NCI-H1417 (cell line): ENCODE measurements at places on chromosomes 11 and 22.

GRCh38 chr22:45112136-45112879 lies 51.4 kb upstream of the NUP50 start:
- DNase-seq, result no peak

DNA sequence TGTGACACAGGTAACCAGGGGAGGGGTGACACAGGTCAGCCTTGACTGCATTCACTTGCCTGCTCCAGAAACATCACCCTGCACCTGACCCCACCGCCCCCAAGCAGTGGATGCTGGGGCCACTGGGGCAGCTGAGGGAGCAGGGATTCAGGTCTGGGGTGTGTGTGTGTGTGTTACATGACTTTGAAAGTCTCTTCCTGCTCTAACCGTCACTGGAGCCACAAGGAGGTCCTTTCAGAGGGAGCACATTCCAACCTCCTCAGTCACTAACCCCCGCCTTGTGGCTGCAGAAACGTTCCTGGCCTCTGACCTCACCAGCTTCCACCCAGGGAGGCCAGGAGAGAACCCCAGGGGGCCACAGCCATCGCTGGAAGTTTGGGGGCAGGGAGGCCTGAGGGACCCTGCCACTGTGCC lies 2.9 kb upstream of the FOSL1 start:
- DNase-seq, result no peak

DNA sequence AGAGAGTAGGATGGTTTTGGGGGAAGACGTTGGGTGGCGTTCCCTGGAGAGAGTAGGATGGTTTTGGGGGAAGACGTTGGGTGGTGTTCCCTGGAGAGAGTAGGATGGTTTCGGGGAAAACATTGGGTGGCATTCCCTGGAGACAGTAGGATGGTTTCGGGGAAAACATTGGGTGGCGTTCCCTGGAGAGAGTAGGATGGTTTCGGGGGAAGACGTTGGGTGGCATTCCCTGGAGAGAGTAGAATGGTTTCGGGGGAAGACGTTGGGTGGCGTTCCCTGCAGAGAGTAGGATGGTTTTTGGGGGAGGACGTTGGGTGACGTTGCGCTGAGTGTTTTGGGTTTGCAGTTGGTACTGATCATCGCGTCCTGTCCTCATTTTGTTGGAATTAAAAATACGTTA lies 28.2 kb downstream of the IGHMBP2 start:
- DNase-seq, result no peak

DNA sequence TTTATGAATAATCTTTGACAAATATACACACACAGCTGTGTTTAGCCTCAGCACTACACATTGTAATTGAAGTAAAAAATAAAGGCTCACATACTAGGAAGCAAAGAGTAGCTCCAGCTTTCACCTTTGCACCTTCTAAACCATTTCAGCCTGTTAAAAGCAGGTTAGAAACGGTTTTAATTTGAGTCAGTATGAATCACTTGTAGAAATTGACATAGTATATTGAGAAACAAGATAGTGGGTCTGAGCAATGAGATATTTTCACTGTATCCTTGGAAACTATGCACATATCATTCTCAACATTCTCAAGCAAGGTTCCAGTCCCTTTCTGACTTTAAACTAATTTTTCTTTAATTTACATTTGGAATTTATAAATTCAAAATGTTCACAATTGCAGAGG lies 380.3 kb downstream of the AASDHPPT start:
- DNase-seq, result no peak

DNA sequence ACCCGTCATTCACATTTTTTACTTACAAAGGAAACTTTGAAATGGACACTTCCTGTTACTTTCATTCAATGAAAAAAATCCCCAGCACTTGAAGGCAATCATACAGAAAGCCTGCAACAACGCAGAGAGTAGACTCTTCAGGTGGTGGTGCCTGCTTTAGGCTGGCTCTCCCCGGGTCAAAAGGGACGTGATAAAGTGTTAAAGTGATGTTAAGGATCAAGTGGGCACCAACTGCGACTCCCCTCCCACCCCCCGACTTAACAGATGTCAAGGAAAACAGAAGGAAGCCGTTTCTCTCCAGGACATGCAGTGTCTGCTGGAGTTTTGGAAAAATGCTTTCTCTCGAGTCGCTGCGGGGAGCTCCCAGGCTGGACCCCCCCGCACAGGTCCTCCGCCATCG lies 414 bp upstream of the PNPLA3 start:
- DNase-seq, result no peak

GRCh38 chr11:8011981-8012444 lies 24.9 kb downstream of the EIF3F start:
- no peak for DNase-seq

GRCh38 chr11:123286761-123287160 lies 91.7 kb upstream of the CLMP start:
- no peak for DNase-seq

GRCh38 chr22:17891481-17892167 lies 117.4 kb upstream of the BID start:
- DNase-seq, result no peak

GRCh38 chr11:119808407-119809185 lies 79.6 kb upstream of the NECTIN1 start:
- no peak for DNase-seq

DNA sequence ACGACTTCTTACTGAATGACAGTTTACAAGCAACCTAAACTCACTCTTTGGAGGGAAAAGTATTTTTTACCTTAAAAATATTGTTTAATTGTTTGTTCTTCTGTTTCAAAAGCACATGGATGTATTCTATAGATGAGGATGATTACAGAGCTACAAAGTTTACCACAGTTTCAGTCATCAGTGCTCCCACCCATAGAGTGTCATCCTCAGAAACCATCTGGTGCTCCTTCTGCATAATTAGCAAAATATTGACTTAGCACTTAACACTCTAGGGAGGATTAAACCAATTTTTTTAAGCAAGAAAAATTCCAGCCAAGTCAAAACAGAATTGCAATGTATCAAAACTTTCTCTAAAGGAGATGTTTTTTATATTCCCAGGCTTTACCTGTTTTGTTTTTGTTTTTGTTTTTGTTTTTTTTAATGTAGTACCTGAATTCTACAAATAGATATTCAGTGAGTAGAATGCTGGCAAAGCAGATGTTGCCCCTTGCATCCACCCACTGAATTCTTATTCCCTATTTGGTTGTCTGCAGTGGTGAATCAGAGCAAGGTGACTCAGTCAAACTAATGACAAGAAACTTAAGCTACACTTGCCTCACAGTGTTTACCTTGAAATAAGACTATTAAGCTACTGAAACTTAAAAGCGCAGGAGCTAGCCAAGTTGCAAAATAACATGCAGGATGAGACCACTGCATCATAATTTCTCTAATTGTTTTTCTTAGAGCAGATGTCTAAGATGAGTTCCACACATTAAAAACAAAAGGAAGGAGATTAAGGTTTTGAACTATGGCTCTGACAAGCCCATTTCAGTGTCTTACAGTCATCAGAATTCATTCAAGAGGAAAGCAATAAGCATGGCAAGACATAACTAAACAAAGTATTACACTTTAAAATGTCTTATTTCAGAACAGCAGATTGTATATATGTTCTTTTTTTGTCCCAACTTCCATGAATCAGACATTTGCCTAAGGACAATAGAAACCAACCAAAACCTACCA lies 155.1 kb upstream of the SOX6 start:
- DNase-seq, result no peak

DNA sequence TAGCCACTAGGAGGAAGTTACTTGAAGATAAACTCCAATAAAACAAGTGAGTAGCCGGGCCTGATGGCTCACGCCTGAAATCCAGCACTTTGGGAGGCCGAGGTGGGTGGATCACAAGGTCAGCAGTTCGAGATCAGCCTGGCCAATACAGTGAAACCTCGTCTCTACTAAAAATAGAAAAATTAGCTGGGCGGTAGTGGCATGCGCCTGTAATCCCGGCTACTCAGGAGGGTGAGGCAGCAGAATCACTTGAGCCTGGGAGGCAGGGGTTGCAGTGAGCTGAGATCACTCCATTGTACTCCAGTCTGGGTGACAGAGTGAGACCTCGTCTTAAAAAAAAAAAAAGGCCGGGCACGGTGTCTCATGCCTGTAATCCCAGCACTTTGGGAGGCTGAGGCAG lies 34.0 kb upstream of the CLPB start:
- DNase-seq, result no peak

DNA sequence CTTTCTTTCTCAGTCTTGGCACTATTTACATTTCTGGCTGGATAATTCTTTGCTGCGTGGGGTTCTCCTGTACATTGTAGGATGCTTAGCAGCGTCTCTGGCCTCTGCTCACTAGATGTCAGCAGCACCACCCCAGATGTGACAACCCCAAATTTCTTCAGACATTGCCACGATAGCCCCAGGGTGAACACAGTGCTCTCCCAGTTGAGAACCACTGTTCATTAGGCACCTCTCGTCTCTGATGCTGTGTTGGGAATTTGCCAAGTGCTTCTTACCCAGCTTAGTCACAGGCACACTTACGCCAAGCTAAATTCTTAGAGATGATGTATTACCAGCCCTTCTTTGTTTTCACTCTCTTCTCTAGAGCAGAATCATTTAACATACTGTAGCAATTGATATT lies 9.4 kb downstream of the TRIM6 start:
- DNase-seq, result no peak

DNA sequence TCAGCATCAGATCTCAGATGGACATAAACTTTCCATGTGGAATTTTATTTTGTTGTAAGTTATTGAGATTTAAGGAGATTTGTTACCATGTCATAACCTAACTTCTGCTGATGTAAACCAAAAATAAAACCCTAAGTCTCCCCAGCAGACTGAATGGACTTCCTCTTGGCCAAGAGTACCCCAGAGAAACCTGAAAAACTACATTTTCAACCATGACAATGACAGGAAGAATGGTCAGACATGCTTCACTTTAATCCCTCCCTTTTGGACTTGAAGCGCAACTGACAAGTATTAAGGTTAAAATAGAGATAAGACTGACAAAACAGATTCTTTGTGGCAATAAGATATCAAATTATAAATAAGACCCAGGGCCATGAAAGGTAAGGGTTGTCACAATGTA lies 579.7 kb upstream of the RAG2 start:
- DNase-seq, result no peak

DNA sequence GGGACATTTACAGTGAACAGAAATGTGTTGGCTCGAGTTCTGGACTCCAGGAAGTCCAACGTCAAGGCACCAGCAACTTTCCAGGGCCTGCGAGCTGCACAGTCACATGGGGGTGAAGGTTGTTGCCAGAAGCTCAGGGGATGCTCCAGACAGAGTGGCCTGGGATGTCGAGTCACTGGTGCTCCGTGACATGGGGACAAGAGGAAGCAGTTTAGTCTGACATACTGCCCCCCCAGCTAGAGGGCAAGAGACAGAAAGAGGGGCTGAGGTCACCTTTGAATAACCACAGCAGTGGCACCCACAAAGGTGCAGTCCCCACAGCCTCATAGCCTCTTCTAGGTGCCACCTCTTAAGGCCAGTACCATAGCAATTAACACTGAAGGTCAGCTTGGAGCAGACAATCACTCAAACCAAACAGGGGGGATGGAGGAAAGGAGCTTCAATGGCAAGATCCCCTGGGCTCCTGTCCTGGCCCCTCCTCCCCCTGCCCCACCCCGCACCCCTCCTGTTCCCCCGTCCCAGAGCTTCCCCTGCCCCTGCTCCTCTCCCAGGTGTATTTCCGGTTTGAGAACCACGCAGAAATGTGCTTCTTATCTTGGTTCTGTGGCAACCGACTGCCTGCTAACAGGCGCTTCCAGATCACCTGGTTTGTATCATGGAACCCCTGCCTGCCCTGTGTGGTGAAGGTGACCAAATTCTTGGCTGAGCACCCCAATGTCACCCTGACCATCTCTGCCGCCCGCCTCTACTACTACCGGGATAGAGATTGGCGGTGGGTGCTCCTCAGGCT lies 3.8 kb downstream of the APOBEC3D start:
- no peak for DNase-seq

GRCh38 chr11:114162719-114163123 lies 103.2 kb downstream of the ZBTB16 start:
- DNase-seq, result peak; percentile 71

GRCh38 chr22:37464181-37464580 lies 22.0 kb downstream of the MFNG start:
- DNase-seq, result no peak

DNA sequence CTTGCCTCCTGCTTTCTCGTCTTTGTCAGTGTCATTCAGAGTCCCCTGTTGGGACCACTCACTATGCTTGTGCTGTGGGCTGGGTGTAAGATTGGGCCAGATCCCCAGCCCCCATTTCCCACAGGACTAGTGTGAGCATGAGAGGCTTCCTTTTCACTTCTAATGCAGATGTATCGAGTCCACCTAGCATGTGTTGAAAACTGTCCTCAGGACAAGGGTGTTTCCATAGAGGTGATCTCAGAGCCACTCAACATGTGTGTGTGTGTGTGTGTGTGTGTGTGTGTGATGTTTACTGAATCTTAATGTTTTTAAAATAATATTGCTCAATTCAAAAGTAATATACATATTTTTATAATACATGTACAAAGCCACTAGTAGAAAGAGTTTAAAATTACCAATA lies 11.4 kb upstream of the CD44 start:
- no peak for DNase-seq

DNA sequence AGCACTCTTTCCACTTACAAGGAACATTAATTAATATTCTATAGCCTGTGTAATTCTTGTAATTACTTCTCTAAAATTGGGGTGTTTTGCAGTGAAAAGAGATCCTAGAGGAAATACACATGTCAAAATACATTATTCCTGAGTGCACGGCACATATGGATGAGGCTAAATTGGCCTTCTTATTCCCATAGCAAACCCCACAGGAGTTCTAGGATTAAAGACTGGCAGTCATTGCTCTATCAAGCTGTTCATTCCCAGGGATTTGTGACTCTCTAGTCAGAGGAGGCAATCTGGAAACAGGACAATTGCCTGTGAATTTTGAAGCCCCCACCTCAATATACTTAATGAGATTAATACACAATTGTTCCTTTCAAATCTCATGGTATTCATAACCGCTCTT lies 145.9 kb upstream of the OPCML start:
- DNase-seq, result no peak

GRCh38 chr11:131859538-131860210 lies 489.3 kb downstream of the NTM start:
- no peak for DNase-seq

- no peak for DNase-seq
Measured at GRCh38 chr11:103735497-103736032, 300.9 kb upstream of the DDI1 start.

- peak; percentile 94 for DNase-seq
Measured at GRCh38 chr11:94623120-94623735, 56.1 kb downstream of the PIWIL4 start.

DNA sequence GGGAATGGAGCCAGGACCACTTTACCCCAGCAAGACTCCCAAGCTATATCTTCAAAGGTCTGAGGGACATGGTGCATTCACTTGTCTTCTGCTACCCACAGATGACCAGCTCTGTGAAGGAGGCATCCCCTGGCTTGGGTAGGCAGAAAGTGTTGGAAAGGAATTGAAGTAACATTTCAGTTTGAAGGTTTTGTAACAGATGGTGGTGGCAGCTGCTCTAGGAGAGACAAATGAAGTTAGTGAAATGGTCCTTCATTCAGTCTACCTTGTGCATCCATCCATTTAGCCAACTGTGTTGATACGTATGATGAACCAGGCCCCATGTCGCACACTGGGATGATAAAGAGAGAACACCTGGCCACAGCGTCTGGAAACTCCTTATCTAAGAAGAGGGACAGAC lies 140.5 kb downstream of the COMMD9 start:
- no peak for DNase-seq

- peak; percentile 44 for DNase-seq
Measured at GRCh38 chr22:50306753-50307749, at the start of gene PLXNB2. Gene PLXNB2, minus strand, starts transcription at chr22:50307646. Its CDS starts 17,062 bp downstream, at chr22:50290584.

- DNase-seq, result no peak
Measured at GRCh38 chr11:58923300-58923788, 15.9 kb upstream of the GLYATL1 start.

- no peak for DNase-seq
Measured at GRCh38 chr11:133065847-133066485, 466.3 kb downstream of the OPCML start.
